ENCODE measurements at places on chromosomes 4 and X.

- no peak for DNase-seq
Observed at GRCh38 chr4:21113496-21114223, 413.4 kb downstream of the PACRGL start.

GRCh38 chr4:1406981-1407656 is 877 bp upstream of the NKX1-1 start:
- peak; percentile 2 for DNase-seq

DNA sequence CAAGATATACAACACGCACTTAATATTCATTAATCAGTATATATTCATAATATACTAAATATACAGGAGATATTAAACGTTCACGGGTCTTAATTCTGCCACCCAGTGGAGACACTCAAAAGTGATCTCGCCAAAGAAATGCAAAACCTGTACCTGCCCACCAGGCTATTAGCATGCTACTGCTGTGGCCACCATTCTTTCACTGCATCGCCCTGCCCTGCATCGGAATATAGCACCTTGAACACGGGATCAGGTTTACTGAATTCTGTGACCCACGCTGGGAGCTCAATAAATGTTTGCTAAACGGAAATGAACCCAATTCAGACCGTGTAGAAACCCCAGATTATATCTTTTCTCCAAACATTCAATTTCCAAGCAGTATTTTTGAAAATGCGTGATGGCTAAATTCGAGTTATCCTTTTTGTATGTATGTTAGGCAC is 840 bp upstream of the CLCN3 start:
- DNase-seq = peak; percentile 52

- DNase-seq = no peak
Observed at GRCh38 chrX:6644411-6644810, 109.5 kb upstream of the VCX3A start.
